Activated CD4-positive, alpha-beta T cell treated with anti-CD3 and anti-CD28 coated beads, Interleukin-2, amount 50 U/mL, for 4 hours (primary cell): ENCODE measurements at places on chromosomes 4 and X.

- peak; percentile 14 for DNase-seq
These were observed 1.5 kb upstream of the NR3C2 start for GRCh38 chr4:148443512-148444295.

DNA sequence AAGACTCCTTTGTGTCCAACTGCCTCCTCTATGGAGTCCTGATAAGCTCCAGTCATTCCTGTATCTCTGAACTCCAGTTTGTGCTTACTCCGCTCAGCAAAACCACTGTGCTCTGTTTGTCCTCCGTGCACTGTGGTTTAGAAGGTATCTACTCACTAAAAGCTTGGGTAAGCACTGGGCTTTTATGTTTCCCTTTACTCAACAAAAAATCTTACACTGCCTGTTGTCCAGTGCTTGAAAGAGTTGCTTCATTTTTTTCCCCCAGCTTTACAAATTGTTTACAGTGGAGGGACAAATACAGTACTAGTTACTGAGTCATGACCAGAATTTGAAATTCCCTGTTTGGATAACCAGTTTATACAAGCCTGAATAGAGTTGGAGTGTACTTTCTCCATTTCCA lies 545.3 kb upstream of the FAT1 start:
- no peak for DNase-seq

DNA sequence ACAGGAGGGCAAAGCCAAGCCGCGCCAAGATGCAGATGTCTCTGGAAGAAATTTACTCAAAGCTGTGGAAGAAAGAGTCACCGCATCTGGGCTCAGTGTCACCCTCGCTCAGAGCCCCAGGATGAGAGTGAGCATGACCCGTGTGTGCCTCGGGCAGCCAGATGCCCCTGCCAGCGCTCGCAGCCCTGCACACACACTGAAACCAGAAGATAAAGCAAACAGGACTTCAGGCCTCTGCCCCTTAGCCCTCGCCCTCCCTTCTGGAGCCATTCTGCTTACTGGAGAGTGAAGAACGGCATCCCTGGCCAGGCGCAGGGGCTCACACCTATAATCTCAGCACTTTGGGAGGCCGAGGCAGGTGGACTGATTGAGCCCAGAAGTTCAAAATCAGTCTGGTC lies 103.0 kb downstream of the IRF2 start:
- no peak for DNase-seq

- no peak for DNase-seq
These were observed 15.8 kb downstream of the TBC1D14 start for GRCh38 chr4:6925357-6925836.

DNA sequence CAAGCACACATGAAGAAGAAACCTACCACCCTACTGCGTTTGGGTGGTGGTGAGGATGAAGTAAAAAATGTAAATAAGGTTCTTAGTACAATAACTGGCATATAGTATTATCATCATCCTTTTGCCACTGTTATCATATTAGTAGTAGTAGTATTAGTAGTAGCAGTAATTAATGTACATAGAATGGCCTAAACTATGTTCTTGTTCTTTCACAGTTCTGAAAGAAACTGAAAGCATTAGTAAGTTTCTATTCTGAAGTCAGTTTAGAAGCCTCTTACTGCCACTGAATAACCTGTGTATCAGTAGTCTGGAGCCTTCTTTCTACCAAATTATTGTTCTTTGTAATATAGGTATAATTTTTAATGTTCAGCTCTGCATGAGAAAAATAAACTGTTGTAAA lies 21.0 kb downstream of the COL4A6 start:
- no peak for DNase-seq

GRCh38 chr4:16827045-16827444 lies 71.4 kb downstream of the LDB2 start:
- DNase-seq: no peak

GRCh38 chr4:8727131-8727530 lies 134.6 kb downstream of the CPZ start:
- DNase-seq: no peak

DNA sequence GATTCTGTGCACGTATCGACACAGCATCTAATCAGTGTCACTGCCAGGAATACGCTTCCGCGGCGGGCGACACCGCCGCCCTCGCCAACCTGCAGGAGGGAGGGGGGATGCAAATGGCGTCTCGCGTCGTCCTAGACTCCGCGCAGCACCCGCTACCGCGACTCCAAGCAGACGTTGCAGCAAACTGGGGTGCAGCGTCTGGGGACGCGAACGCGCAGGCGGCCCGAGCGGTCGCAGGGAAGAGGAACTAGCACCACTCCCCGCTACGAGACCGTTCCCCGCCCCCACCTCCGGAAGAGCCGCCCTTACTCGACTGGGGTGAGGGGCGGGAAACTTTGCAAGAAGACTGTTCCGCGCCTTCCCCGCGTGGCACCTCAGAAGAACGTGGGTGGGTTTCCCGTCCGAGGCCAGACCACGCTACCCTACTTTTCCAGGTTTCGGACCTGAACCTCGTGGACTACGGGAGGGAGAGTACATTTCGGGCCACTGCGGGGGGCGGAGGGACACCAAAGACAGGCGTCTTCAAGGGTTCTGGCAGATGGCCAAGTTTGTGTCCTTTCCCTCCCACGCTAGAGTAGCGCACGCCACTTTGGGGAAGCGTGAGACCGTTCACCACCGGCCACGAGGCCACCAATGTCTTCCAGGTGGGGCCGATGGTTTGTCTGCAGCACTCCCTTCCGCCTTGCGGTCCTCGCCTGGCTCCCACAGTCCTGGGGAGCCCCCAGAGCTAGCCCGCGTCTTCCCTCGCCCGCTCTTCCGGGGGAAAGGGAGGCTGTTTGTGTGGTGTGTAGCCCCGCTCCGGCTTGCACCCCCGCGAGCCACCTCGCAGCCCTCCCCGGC lies 78.0 kb upstream of the BCOR start:
- DNase-seq: peak; percentile 66

DNA sequence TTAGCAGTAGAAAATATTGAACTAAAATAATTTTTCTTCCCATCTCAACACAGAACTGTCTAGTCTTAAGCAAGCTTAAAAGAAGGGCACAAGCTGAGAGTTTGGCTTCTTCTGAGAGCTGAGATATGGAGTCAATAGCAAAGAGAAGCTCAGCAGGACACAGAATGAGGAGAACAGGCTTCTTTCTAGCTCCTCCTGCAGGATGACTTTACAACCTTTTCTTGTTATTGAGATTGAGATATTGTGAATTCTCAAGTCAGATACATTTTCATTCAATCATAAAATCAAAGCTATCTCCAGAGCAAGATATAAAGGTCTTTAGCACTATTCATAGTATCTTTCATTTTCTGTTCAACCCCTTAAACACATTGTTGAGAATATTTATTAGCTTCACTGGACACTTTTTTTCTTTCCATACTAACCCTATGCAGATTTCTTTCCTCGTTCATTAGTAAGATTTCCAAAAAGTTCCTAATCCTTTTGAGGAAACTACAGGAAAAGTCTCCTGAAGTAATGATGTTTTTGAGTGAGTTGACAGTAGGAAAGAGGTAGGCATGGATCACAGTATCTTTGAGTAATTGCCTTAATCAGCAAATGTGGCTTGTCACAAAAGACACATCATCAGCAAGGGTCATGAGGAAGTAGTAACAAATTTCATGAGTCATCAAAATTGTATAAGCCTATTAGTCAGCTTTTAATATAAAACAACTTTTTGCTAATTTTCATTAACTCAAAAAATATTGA lies 17.8 kb upstream of the CXCL3 start:
- DNase-seq: no peak

DNA sequence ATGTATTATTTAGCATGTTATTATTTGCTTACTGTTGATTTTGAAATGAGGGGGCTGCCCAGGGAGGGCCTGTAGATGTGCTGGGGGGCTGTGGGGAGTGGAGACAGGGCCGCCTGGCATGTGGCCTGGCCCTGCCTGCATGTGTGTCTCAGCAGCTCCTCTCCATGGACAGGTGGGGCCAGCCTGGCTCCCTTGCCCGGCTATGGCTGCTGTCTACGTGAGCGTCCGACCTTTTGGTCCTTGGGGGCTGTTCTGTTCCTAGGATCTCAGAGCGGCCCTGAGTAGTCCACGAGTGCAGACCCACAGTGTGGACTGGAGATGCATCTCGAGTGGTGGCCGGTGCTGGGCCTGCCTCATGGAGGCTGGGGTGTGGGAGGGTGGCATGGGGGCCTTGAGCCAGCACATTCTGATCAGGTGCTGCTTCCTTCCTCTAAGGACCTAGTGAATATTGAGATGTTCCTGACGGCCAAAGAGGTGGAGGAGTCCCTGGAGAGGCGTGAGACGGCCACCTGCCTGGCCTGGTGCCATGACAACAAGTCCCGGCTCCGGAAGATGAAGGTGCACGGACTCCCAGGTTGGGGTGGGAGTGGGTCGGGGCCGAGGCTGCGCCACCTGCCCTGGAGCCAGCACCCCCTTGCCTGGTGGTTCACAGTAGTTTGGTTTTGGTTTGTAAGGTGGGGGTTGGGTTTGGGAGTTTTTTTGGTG lies 24.9 kb upstream of the UVSSA start:
- no peak for DNase-seq

- no peak for DNase-seq
These were observed 31.6 kb downstream of the SMIM10L2A start for GRCh38 chrX:135453381-135453780.

DNA sequence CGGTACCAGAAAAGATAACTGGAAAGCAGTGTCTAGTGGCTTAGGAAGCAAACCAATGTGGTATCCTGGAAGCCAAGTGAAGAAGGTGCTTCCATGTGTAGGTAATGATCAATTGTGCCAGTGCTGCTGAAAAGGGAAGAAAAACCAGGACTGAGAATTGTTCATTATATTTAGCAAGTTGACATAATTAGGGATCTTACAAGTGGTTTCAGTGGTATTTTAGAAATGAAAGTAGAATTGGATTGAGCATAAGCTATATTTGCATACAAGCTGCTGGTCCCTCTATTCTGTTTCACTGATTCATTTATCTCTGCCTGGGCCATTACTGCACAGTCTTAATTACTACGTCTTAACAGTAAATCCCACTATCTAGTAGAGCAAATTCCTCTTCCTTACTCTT lies 32.3 kb downstream of the PRDM8 start:
- DNase-seq: no peak

DNA sequence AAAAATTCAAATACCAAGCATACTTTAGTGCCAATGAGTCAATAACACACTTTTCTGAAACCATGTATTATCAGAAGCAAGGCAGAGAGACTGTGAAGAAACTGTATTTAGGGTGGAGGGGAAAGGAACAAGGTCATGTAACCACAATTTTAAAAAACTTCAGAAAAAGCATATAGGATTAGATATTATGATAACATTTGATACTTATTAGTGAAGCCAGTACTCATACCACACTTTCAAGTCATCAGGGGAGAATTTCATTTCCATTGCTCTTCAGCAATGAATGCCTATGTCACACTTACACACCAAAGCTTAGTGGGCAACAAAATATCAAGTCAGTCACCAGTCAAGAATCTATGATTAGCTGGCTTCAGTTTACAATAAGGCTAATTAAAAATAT lies 602.2 kb downstream of the IL15 start:
- no peak for DNase-seq

DNA sequence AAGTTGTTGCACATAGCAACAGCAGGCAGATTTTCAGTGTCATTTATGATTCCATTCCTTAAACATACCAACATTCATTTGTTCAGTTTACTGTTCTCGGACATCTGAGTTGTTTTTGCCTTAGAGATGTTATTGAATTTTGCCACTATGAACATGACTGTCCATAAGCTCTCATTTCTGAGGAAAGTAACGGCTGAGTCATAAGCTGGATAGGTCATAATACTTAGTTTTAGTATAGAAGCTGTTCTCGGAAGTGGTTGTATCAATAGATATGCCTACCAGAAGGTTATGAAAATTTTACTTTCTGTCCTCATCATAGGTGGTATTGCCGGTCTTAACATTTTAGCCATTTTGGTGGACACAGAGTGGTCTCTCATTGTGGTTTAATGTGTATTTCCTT lies 157.1 kb upstream of the CLNK start:
- no peak for DNase-seq

- DNase-seq: no peak
These were observed 36.3 kb downstream of the PIGG start for GRCh38 chr4:535181-535923.

- DNase-seq: no peak
These were observed 41.9 kb downstream of the PCDH19 start for GRCh38 chrX:100368167-100368566.

GRCh38 chr4:54233277-54233696 lies 4.2 kb downstream of the PDGFRA start:
- peak; percentile 65 for DNase-seq

DNA sequence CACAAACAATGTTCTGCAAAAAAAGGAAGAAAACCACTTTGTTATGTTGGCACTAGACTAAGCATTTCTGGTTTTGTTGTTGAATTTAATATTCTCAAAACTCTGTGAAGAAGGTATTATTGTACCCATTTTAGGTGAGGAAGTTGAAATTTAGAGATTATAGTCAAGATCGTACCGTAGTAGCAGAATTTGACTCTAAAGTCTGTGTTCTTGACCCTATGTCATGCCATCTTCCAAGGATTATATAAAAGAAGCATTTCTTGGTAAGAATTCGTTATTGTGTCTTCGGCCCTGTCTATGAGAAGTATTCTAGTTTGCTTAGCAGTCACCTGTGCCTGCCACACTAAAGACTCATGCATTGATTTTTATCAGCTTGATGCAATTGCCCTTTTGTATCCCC lies 104.4 kb upstream of the MAP9 start:
- no peak for DNase-seq

GRCh38 chr4:125956276-125956675 lies 641.5 kb downstream of the FAT4 start:
- no peak for DNase-seq

DNA sequence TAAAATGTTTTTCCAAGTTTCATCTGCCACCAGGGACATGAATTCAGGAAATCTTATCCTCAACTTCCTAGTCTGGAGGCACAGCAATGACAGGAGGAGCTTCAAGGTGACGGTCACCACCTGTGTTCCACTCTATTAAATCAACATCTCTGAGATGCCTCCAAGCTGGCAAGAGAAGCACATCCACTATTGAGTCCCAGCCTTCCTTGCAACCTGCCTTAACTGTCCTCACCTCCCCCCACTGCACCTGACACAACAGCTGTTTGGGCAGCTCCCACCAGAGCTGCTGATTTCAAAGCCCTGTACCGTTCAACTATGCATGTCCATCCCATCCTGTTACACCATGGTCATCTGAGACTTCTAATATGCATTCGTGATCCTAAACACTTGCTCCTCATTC lies 123.4 kb downstream of the COL25A1 start:
- no peak for DNase-seq

DNA sequence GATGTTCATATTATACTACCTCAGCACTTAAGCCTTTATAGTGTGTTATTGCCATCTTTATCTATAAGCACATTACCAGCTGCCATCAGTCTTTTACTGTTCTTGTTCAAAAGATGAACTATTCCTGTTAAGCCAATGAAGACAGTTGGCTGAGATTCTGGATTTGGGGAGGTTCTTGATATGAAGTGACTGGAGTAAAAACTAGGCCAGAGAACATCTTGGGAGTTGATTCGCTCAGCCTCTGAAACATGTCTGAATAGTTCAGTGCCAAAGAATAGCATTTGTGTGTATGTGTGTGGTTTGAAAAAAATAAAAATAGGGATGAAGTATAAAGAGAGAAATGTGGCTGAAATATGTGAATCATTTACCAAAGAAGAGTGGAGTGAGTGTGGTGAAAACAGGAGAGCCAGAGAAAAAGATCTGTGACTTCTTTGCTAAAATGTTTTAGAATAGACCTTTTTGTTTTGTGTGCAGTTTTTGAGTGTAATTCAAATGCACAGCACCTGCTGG lies 15.2 kb downstream of the EXOC1 start:
- no peak for DNase-seq

- no peak for DNase-seq
These were observed 93.2 kb upstream of the AP1S2 start for GRCh38 chrX:15947648-15948317.
